ENCODE measurements at places on chromosomes 7 and 10.
A peak's percentile ranks its signal among the peaks of the same experiment; 100 is the strongest.

DNA sequence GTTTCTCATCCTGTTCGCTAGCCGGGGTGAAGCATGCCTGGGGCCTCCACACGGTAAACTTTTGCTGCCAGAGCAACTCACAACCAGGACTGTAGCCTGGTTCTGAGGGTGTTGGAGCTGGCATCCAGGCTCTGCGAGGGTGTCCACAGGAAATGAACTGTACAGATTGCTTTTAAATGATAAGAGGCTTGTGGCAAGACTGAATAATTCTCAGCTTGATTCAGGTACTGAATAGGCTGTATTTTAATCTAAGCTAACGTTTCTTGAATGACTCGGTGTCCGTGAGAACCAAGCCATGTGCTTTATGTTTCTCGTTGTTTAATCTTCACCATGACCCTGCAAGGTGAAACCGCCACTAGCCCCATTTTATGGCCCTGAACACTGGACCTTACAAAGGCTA is 49.3 kb downstream of the EEPD1 start:
- peak; percentile 16 for DNase-seq

- DNase-seq, result no peak
Measured at GRCh38 chr10:77699080-77699645, 61.6 kb upstream of the KCNMA1 start.

DNA sequence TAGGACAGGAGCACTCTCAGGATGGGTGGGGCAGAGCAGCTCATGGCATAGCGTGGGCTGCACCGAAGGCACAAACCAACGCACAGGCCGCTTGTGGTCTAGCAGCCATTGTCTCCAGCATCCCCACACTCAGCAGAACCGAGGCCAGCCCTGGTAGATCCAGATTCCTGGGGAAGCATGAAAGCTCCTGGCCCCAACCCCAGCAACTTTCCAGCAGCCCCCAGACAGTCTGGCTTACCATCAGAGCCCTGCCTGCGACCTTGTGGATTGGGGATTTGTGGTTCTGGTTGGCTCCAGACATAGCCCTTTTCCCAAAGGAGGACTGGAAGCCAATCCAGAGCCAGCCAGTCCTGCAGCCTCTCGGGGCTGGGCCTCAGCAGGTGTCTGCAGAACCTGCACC is 33.8 kb upstream of the MGMT start:
- DNase-seq, result no peak

- no peak for DNase-seq
Measured at GRCh38 chr7:93935102-93935501, 13.6 kb downstream of the GNG11 start.

DNA sequence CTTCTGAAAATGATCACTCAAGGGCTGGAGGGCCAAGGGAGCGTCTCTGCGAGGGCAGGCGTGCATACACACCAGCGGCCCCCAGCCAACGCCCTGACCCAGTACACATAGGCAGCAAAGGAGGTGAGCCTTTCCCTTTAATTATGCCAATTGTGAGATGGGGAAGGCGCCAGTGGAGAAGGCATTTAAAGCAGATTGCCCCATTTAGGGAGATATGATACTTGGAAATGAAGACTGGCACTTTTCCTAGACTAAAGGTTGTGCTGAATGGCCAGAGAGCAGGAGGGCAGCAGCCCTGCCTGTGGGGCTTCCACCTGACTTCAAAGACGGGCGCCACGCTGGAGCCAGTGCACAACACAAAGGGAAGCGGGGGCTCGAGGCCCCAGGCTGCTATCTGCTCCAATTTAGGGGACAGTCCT is 24.1 kb downstream of the HIPK2 start:
- DNase-seq, result no peak

GRCh38 chr7:4682621-4683042 is 537 bp downstream of the FOXK1 start:
- DNase-seq, result peak; percentile 55

- DNase-seq, result no peak
Measured at GRCh38 chr7:52715701-52716100, 319.7 kb upstream of the POM121L12 start.

DNA sequence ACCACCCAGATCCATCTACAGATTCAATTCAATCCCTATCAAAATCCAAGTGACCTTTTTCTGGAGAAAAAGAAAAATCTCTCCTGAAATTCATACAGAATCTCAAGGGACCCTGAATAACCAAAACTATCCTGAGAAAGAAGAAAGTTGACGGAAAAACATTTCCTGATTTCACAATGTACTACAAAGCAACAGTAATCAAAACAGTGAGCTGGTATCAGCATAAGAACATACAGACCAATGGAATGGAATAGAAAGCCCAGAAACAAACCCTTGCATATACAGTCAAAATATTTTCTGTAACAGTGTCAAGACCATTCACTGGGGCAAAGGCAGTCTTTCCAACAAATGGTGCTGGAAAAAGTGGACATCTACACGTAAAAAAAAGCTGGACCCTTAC is 89.9 kb downstream of the JMJD1C start:
- DNase-seq, result no peak

- no peak for DNase-seq
Measured at GRCh38 chr7:113044394-113044793, 42.2 kb downstream of the GPR85 start.

DNA sequence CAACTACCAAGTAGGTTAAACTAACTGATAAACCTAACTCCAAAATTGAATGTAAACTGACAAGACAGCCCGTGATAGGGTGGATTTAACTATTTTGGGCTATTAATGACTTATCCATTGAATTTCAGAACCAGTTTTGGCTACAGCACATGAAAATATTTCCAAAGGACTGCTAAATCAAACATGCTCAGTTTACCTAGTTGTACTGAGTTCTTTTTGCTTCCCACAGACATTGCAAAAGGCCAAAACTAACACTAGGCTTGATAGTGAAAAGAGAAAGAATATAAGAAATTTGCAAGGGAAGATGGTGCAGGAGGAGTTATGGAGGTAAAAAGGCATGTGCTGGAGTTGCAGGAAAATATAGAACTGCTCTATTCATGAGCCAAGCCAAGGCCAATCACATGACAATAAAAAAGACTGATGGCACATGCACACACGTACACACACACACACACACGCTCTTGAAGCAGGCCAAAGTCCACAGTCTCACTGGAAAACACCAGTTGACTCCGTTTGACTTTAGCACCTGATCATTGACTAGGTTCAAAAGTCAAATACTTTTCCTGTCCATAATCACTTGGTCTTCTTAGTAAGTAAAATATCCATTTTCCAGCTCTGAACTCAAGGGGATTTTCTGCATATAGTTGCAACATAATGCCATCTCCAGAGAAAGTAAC is 76.0 kb upstream of the AGBL3 start:
- DNase-seq, result no peak

- DNase-seq, result no peak
Measured at GRCh38 chr10:69842882-69843281, 41.2 kb downstream of the COL13A1 start.

- DNase-seq, result peak; percentile 29
Measured at GRCh38 chr10:788796-789748, 99.6 kb upstream of the DIP2C start.

DNA sequence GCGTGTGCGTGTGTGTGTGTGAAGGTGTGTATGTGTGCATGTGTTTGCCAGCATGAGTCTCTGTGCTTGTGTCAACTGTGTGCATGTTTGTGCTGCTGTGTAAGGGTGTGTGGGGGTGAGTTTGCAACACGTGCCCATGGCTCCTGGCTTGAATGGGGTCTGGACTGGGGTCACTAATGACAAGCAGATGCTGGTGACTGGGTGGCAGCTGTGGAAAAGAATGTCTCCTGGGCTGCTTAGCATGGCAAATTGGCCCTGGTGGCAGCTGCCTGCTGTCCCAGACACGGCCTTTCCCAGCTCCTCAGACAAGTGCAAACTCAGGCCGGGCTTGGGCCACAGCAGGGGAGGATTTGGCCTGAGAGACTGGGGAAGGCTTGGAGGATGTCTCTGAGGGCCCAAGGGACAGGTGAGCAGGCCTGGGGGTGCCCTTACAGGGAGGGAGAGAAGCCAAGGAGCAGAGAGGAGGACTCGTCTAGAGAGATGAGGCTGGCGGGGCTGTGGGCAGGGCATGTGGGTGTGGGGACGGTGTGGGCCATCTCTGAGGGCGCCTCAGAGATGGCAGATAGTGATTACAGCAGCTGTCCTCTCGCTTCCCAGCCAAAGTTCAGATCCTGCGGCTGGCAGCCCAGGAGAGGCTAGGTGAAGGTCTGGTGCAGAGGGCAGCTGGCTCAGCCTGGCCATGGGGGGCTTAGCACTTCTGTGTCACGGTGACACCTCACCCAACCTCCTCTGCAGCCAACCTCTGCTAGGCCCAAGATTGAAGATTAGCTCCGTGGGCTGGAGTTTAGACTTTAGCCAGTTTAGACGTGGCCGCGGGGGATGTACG is 1.5 kb downstream of the AQP1 start:
- no peak for DNase-seq

- no peak for DNase-seq
Measured at GRCh38 chr10:131810036-131810804, 90.6 kb upstream of the PPP2R2D start.

DNA sequence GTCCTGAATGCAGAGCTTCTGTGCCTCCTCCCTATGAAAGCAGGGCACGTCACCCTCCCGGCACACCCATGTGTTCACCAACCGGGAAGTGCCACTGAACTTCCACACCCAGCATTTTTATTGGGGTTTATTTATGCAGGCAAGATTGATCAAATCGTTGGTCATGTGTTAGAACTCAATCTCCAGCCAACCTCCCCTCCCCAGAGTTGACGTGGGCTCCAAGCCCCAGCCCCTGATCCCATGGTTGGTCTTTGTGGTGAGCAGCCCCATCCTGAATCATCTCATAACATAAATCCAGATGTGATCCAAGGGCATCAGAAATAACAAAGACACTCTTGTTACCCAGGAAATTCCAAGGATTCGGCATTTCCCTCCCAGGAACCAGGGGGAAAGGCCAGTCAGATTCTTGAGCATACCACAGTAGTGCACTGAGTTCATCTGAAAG is 151.2 kb downstream of the TPST1 start:
- no peak for DNase-seq

- DNase-seq, result no peak
Measured at GRCh38 chr7:155227788-155228458, 69.8 kb upstream of the INSIG1 start.

GRCh38 chr7:87506246-87507180 is 31.0 kb upstream of the ABCB4 start:
- no peak for DNase-seq

DNA sequence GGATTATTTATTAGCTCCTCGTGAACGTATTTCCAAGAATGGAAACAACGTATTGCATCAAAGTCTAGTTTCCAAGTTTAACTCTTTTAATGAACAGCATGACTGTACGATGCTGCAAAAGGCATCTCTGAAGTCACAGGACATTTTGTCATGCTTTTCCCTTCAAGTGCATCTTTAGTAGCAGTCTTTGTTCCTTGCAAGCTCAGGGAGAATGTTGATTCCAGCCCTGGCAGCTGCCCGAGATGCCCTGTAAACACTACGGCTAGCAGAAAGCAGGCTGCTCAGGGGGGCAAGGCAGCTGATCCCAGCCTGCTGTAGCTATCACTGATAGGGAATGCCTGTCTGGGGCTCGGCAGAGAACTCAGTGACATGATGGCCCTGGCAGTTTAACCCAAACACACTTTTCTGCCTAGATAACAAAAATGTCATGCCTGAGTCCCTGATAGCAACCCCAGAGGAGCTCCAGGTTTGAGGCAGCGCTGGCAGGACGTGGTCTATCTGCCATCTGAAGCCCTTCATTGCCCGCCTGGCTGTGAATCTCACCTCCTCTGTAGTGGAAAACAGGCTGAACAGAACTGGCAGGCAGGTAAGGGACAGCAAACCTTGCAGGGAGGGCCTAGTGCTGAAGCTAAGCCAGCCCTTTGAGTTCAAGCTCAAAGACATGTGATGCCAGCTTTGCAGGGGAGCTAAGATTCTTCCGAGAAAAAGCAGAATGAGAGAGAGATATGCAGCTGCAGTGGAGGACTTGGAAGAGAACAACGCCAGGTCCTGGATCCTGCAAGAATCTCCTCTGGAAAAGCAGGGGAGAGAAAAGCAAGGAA is 264.6 kb downstream of the SNX10 start:
- no peak for DNase-seq

DNA sequence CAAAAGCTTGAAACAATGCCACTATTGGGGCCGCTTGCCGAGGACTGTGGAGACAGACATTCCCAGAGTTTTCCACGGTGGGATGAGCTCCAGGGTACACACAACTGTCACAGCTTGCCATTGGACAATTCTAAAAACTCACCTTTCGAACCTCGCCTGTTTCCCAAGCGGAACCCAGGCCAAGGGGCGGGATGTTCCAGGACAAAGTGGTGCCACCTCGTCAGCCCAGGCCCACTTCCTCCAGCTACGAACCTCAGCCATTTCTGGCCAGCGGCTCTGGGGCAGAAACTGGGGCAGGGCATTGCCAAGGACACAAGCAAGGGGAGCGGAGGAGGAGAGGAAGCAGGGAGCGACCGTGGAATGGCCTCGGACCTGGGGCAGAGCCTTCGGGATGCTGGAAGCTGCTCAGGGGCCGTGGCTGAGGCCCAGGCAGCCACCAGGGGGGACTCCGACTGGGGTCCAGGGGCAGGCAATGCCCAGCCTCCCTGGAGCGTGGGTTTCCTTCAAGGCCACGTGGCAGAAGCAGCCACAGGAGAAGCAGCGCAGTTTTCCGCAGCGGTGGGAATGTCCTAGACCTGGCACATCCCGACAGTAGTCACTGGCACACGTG is 44.7 kb upstream of the INSIG1 start:
- DNase-seq, result no peak

DNA sequence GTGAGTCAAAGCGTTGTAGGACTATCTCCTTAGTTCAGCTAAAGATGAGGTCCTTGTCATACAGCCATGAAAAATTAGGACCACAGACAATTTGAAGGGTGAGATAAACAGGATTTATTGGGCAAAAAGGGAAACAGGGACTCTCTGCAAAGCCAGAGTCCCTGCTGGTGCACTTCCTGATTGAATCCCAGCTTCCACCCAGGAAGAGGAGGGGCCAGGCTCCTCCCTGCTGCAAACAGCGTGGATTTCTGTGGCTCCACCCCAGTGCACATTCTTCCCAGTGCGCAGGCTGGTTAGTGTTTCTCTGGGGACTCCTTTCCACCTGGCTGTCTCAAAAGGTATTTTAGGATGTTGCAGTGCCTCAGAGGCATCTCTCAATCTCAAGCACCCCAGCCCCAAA is 165.4 kb upstream of the YAE1 start:
- no peak for DNase-seq
